Renal cortical epithelial cell (primary cell): ENCODE measurements at places on chromosomes 2 and 18.

DNA sequence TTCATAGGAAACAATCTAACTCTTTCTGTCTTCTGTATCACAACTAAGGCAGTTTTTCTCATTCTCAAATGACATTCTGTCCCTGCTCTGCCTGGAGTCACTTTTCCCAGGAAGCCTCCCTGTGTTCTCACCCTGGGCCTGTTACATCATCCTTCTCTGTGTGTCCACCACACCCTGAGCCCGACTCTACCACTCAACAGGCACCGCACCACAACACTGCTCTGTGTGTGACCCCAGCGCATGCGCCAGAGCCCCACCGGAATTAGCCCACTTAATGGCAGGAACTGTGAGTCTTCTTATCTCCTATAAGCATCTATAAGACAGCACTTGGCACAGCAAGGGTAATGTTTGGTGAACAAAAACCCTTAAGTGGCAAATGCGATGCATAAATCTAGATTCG, 32.3 kb downstream of the TGFBRAP1 start:
- no peak for DNase-seq

- no peak for DNase-seq
Measured at GRCh38 chr2:74944987-74945787, 13.3 kb upstream of the POLE4 start.

DNA sequence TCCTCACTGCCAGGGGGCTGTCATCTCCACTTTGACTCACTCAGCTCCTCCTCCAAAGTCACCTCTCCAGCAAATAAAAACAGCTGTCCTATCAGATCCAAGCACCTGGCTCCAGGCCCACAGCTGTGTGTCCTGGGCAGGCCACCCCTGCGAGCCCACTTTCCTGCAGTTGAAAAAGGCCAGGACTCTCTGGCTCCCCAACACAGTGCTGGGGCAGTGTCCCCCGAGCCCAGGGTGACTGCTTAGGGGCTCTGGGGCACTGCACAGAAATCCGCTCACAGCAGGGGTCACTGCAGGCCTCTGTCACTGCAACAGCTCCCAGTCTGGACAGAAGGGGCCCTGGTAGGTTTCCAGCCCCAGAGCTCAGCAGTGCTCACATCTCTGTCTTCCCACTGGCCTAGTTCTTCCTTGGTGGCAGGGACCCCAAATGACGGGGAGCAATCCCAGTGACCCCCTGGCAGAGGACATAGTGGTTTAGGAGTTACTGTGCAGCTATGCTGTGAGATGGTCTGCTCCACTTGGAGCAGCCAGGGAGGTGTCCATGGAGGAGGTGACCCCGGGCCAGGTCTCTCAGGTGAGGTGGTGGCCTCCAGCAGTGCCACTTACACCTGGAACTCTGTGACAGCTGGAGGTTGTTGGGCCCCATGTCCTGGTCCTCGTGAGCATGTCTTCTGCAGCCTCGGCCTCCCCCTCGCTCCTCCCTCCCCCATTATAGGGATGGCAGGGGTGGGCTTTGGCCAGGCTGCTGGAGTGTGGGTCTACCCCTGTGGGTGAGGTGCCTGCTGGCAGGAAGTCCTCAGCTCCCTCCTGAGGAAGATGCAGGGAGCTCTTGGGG, 35.5 kb downstream of the HS6ST1 start:
- no peak for DNase-seq

- no peak for DNase-seq
Measured at GRCh38 chr2:168371273-168372019, 84.6 kb upstream of the CERS6 start.

GRCh38 chr18:23689616-23690504, 607 bp downstream of the LAMA3 start:
- no peak for DNase-seq
